ENCODE measurements at places on chromosomes 11 and 22.

- H3K27me3 ChIP-seq: peaks cover 2% of the 10 kb centered on the region
- no peaks in the 10 kb centered on the region for H3K4me1 ChIP-seq
- no peaks in the 10 kb centered on the region for H3K36me3 ChIP-seq
- no peak overlapping the region for H3K27ac ChIP-seq
- H3K4me3 ChIP-seq: no peak overlapping the region
Observed at GRCh38 chr22:49370627-49371301, 456.9 kb downstream of the BRD1 start.

GRCh38 chr22:18042685-18043084 lies 18.3 kb upstream of the MICAL3 start:
- H3K36me3 ChIP-seq: no peaks in the 10 kb centered on the region
- H3K27ac ChIP-seq: no peak overlapping the region
- no peaks in the 10 kb centered on the region for H3K4me1 ChIP-seq

- no peaks in the 10 kb centered on the region for H3K27me3 ChIP-seq
- H3K27ac ChIP-seq: peak overlapping the region; percentile 57
Observed at GRCh38 chr22:26536056-26536761, 23.9 kb upstream of the TFIP11 start.

- no peaks in the 10 kb centered on the region for H3K27me3 ChIP-seq
- H3K4me1 ChIP-seq: peaks cover 20% of the 10 kb centered on the region
- DNase-seq: no peak
- no peaks in the 10 kb centered on the region for H3K36me3 ChIP-seq
- H3K4me3 ChIP-seq: no peak overlapping the region
Observed at GRCh38 chr11:1346669-1347390, 37.4 kb upstream of the TOLLIP start.

GRCh38 chr11:132438418-132438817 lies 1068.0 kb downstream of the NTM start:
- no peak overlapping the region for H3K4me3 ChIP-seq
- H3K27me3 ChIP-seq: no peaks in the 10 kb centered on the region
- H3K36me3 ChIP-seq: no peaks in the 10 kb centered on the region
- H3K4me1 ChIP-seq: no peaks in the 10 kb centered on the region

GRCh38 chr11:88301488-88302140 lies 35.9 kb downstream of the CTSC start:
- H3K27ac ChIP-seq: peak overlapping the region; percentile 45
- no peak overlapping the region for H3K4me3 ChIP-seq
- DNase-seq: no peak
- no peaks in the 10 kb centered on the region for H3K27me3 ChIP-seq
- H3K4me1 ChIP-seq: peaks cover 36% of the 10 kb centered on the region

DNA sequence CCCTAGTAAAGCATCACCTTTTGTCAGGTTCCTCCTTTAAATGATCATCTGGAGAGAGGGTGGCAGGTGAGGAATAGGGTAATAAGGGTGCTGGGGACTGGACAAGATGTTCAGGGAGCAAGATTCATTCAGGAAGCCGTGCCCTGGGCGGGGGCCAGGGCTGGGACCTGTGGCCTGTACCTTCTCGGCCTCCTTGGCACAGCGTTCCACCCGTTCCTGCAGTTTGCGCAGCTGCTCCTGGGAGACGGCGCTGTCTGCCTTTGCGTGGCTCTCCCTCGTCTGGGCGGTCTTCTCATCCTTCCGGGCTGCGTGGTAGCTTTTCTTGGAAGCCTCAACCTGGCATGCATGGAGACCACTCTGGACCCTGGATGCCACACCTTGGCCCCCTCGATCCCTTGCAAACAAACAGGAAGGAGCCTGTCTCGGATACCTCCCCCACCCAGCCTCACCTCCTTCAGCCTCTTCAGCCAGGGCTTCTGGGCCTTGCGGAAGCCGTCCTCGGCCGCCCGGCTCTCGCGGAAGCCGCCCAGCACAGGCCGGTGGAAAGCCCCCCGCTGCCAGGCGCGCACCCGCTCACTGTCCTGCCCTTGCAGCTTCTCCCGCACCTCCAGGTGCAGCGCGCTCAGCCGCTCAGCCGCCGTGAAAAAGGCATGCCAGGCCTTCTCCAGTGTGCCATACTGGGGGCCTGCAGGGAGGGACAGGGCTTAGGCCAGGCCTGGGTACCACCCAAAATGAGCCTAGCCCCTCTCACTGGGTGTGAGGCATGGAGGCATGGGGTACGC lies 3.5 kb upstream of the ARFGAP2 start:
- DNase-seq: no peak
- H3K4me3 ChIP-seq: no peak overlapping the region
- H3K36me3 ChIP-seq: peaks cover 4% of the 10 kb centered on the region
- no peak overlapping the region for H3K27ac ChIP-seq

GRCh38 chr22:44019846-44020245 lies 4.3 kb upstream of the PARVB start:
- H3K36me3 ChIP-seq: peaks cover 3% of the 10 kb centered on the region
- peaks cover 18% of the 10 kb centered on the region for H3K4me1 ChIP-seq
- no peak for DNase-seq
- H3K27me3 ChIP-seq: no peaks in the 10 kb centered on the region
- no peak overlapping the region for H3K4me3 ChIP-seq

- no peaks in the 10 kb centered on the region for H3K36me3 ChIP-seq
- no peak overlapping the region for H3K27ac ChIP-seq
Observed at GRCh38 chr22:23847991-23848864, 9.4 kb upstream of the DERL3 start.

DNA sequence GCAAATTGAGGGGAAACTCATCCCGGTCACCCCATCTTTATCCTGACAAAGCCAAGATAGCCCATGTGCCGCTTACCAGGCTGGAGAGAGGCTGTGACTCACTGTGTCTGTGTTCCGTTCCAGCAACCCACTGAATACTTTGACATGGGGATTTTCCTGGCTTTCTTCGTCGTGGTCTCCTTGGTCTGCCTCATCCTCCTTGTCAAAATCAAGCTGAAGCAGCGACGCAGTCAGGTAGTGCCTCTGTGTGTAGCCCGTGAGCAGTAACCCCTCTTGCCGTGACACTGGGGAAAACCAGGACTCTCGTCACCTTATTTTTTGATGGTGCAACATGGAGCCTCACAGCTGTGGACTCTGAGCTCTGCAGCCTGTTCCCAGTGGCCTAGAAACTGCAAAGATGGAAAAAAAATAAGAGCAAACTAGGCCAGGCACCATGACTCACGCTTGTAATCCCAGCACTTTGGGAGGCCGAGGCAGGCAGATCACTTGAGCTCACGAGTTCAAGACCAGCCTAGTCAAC lies 16.9 kb downstream of the C22orf31 start:
- peaks cover 5% of the 10 kb centered on the region for H3K27me3 ChIP-seq
- H3K36me3 ChIP-seq: no peaks in the 10 kb centered on the region
- H3K27ac ChIP-seq: no peak overlapping the region
- no peak overlapping the region for H3K4me3 ChIP-seq

- no peak for DNase-seq
- no peaks in the 10 kb centered on the region for H3K27me3 ChIP-seq
- peaks cover 99% of the 10 kb centered on the region for H3K4me1 ChIP-seq
- peak overlapping the region; percentile 73 for H3K27ac ChIP-seq
- H3K36me3 ChIP-seq: peaks cover 34% of the 10 kb centered on the region
Observed at GRCh38 chr11:75344186-75344585, 7.3 kb downstream of the ARRB1 start.

- peaks cover 38% of the 10 kb centered on the region for H3K27me3 ChIP-seq
- peak overlapping the region; percentile 70 for H3K27ac ChIP-seq
- no peaks in the 10 kb centered on the region for H3K36me3 ChIP-seq
- DNase-seq: peak; percentile 68
- H3K4me3 ChIP-seq: peak overlapping the region; percentile 28
Observed at GRCh38 chr11:10441652-10442503, 13.2 kb upstream of the AMPD3 start.

DNA sequence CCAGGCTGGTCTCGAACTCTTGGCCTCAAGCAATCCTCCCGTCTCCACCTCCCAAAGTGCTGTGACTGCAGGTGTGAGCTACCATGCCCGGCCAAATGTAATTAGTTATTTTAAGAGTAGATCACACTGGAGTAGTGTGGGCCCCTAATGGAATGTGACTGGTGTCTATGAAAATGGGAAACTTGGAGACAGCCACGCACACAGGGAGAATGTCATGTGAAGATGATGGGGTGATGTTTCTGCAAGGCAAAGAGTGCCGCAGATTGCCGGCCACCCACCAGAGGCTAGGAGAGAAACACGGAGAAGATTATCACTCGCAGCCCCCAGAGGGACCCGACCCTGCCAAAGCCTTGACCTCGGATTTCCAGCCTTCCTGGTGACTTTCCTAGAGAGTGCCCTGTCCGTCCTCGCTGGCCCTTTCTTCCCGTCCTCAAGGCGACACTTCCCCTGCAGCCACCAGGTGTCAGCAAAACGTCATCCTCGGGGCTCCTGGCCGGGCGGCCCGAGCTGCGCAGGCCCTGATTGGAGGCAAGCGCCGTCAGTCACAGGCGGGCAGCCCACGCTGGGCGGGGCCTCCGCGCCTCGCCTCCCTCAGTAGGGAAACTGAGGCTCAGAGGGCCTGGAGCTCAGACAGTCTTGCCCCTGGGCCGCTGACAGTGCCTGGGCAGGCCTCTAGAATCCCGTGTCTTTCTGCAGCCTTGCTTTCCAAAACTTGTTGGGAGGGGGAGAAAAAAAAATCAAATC lies 16.3 kb downstream of the CRYBB2 start:
- H3K27ac ChIP-seq: no peak overlapping the region
- peaks cover 4% of the 10 kb centered on the region for H3K4me1 ChIP-seq
- peaks cover 26% of the 10 kb centered on the region for H3K27me3 ChIP-seq
- H3K36me3 ChIP-seq: no peaks in the 10 kb centered on the region
- peak; percentile 84 for DNase-seq

- H3K4me1 ChIP-seq: no peaks in the 10 kb centered on the region
- H3K27ac ChIP-seq: no peak overlapping the region
- no peaks in the 10 kb centered on the region for H3K27me3 ChIP-seq
Observed at GRCh38 chr11:39113606-39114005, 2345.8 kb downstream of the LRRC4C start.

DNA sequence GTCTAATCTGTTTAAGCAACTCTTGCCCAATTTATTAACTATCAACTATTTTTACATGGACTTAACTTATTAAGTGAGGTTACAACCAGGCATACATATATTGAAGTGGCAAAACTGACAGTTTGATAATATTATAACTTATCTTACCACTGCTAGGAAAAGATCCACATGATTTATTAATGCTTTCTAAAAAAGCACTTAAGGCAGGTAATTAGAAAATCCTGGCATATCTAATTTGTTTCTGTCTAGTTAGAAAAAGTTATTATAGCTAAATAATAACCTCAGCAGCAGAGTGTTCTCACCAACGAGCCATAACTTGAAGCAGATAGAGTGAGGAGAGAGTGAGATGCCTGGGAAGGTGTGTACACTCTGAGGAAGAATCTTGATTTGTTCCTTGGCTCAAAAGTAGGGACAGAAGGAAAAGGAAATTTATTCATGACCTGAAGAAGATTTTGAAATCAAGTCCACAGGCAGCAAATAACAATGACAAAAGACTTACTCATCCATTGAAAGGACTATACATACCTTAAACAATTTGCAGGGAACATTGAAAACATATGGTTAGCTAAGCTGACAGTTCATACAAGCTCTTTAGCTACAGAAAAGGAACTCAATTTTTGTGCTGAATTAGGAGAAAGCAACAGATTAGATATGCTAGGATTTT lies 7.1 kb upstream of the MUC15 start:
- H3K4me1 ChIP-seq: no peaks in the 10 kb centered on the region
- no peaks in the 10 kb centered on the region for H3K27me3 ChIP-seq
- no peak overlapping the region for H3K27ac ChIP-seq
- no peaks in the 10 kb centered on the region for H3K36me3 ChIP-seq
- no peak overlapping the region for H3K4me3 ChIP-seq

DNA sequence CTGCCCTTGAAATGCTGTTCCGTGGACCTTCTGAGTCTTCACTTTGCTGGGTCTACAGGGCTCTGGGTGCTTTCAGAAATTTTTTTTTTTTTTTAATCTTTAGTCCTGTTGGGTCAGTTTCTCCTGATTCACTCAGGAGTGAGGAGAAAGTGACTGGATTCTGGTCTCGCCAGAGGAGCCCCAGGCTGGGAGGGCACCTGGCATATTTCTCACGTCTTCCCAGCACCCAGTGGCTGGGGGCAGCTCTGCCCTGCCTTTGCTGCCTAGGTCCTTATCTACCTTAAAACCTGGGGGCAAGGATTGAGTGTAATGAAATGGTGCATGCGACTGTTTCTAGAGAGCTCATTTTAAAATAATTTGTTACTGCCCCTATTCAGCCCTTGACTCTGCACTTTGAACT lies 23.3 kb downstream of the SAMM50 start:
- no peaks in the 10 kb centered on the region for H3K27me3 ChIP-seq
- H3K27ac ChIP-seq: no peak overlapping the region
- DNase-seq: no peak
- H3K36me3 ChIP-seq: peaks cover 48% of the 10 kb centered on the region
- no peak overlapping the region for H3K4me3 ChIP-seq

GRCh38 chr11:94658386-94658785 lies 91.2 kb downstream of the PIWIL4 start:
- DNase-seq: no peak
- peaks cover 13% of the 10 kb centered on the region for H3K27me3 ChIP-seq
- no peak overlapping the region for H3K27ac ChIP-seq
- no peak overlapping the region for H3K4me3 ChIP-seq

- no peak for DNase-seq
- H3K27ac ChIP-seq: no peak overlapping the region
- peaks cover 32% of the 10 kb centered on the region for H3K27me3 ChIP-seq
- H3K4me1 ChIP-seq: peaks cover 13% of the 10 kb centered on the region
Observed at GRCh38 chr22:37526376-37526775, 7.2 kb upstream of the CARD10 start.

- H3K4me3 ChIP-seq: peak overlapping the region; percentile 95
- peak; percentile 39 for DNase-seq
- peak overlapping the region; percentile 97 for H3K27ac ChIP-seq
- peaks cover 35% of the 10 kb centered on the region for H3K36me3 ChIP-seq
- no peaks in the 10 kb centered on the region for H3K27me3 ChIP-seq
Observed at GRCh38 chr11:614623-615503, 887 bp downstream of the IRF7 start.

GRCh38 chr11:92892802-92893684 lies 76.4 kb upstream of the MTNR1B start:
- H3K36me3 ChIP-seq: no peaks in the 10 kb centered on the region
- DNase-seq: no peak
- no peak overlapping the region for H3K4me3 ChIP-seq
- no peak overlapping the region for H3K27ac ChIP-seq
- H3K4me1 ChIP-seq: no peaks in the 10 kb centered on the region
- H3K27me3 ChIP-seq: no peaks in the 10 kb centered on the region

Data from activated CD8-positive, alpha-beta T cell treated with anti-CD3 and anti-CD28 coated beads, Interleukin-2, amount 10 ng/mL, durations not matched to agents 7 days and 5 days (primary cell).